ENCODE measurements at places on chromosomes 7 and 10.

DNA sequence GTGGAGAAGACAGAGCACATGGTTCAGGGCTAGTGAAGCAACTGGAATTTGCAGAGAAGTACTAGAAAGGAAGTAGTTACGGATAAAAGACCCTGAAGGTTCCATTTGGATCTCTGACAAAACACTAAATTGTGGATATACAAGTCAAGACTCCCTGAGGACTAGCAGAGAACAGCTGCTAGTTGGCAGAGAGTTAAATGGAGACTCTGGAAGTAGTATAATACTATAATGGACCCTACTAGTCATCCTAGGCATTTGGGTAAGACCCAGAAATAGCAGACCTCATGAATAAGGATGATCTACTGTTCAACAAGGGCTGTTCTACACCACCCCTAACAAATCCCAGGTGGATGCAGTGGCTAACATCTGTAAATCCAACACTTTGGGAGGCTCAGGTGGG lies 19.1 kb downstream of the MCMBP start:
- no peak for DNase-seq

DNA sequence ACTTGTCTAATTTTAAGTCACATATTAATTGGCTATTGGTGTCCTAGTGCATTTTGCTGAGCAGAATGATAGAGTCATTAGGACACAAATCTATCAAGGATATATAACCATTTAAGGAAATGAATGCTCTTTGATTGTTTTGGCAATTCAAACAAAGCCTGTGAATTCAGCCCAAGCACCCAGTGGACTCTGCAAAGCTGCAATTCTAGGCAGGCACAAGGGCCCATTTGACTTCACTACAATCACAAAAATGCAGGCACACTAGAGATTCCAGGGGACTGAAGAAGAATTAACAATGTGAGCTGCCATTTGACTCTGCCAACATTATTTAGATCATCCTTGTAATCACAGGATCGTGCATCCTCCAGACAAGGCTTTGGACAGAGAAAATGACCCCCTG lies 544.2 kb upstream of the PHF14 start:
- no peak for DNase-seq

- DNase-seq: no peak
These were observed 46.2 kb upstream of the COMTD1 start for GRCh38 chr10:75281974-75282373.

DNA sequence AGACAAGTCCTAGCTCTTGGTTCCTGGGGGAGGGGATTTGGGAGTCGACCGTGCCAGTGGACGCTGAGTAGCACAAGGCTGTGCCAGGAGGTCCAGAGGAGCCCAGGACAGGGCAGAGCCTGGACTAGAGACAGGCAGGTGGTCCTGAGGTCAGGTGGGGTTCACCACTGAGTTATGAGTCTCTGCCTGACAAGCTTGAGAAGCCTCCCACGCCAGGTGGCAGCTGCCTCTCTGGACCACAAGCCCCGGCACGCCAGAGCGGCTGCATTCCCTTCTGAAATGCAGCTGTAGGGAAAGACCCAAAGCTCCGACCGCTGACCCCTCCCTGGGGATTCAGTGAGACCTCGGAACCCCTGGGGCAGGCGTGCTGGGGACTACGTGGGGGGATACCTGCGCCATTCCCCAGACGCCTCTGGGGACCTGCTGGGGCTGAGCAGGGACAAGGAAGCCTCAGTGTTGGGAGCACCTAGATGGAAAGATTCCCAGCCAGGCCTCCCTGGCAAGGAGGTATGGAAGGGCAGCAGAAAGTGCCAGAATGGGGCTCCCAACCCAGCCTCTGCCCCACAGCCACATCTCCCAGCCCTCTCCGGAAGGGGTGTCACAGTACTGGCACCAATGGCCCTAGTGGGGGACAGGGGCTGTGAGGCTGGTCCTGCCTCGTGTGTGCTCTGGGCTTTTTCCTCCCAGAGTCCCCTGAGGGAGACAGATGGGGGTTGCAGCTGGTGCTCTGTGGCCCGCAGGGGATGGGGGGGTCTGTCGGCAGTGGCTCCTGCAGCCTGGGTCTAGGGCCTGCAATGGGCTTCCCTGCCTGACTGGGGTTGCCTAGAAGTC lies 29.0 kb downstream of the PDGFA start:
- no peak for DNase-seq

- DNase-seq: no peak
These were observed 103.9 kb upstream of the POT1 start for GRCh38 chr7:125033506-125033905.

- DNase-seq: no peak
These were observed 94.3 kb downstream of the CCDC71L start for GRCh38 chr7:106566672-106567071.

- no peak for DNase-seq
These were observed 186.2 kb downstream of the ELFN1 start for GRCh38 chr7:1856161-1856887.

GRCh38 chr7:42197451-42197850 lies 39.6 kb downstream of the GLI3 start:
- DNase-seq: peak; percentile 41

- DNase-seq: no peak
These were observed 27.8 kb downstream of the NMT2 start for GRCh38 chr10:15140698-15141097.

DNA sequence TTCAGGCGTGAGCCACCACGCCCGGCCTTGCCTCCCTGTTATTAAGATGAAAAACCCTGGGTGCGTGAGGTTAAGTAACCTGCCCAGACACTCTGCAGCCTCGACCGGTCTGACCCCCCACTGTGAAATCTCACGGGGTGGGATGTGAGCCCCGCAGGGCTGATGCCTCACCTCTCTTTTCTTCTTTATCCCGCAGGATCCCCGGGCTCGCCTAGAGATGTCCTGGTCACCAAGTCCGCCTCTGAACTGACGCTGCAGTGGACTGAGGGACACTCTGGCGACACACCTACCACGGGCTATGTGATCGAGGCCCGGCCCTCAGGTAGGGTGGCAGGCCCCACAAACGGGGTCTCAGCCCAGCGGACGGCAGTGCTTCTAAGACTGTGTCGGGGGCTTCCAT lies 461.1 kb upstream of the FOXK1 start:
- no peak for DNase-seq

DNA sequence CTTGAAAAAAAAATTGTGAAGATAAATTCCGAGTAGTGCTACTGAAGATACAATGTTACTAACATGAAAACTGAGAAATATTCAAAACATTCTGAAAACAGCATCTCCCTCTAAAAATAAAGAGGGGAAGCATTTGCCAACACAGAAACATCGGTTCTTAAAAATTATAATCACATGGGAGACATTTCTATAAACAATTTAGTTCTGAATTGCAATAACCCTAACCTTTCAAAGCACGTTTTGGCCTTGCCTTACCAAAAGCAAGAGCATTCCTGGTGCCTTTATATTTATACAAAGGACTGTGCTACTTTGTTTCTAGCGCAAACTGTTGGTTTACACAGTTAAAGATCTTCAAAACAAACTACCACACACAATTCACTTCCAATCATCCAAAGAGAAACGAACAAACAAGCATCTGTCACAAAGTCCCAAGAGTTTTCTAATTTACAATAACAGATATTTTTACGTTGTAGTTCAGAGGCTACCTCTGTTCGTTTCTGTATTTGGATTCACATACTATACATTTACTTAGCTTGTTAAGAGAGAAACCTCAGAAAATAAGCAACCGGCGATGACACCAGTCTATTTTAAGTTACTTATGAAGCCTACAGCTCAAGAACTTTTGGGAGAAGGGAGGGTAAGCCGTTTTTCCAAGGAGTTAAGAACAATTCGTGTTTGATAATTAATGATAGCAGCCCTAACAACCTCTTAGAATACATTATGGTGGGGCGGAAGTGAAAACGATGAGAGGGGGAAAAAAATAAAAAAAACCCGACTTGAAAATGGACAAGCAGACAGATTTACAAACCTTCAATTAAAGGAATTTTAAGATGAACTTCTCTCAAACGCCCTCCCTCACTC lies 1.3 kb downstream of the ABI1 start:
- DNase-seq: no peak

GRCh38 chr7:121547544-121548092 lies 151.5 kb upstream of the FAM3C start:
- peak; percentile 62 for DNase-seq

GRCh38 chr7:73647725-73648592 lies 19.7 kb upstream of the VPS37D start:
- no peak for DNase-seq

DNA sequence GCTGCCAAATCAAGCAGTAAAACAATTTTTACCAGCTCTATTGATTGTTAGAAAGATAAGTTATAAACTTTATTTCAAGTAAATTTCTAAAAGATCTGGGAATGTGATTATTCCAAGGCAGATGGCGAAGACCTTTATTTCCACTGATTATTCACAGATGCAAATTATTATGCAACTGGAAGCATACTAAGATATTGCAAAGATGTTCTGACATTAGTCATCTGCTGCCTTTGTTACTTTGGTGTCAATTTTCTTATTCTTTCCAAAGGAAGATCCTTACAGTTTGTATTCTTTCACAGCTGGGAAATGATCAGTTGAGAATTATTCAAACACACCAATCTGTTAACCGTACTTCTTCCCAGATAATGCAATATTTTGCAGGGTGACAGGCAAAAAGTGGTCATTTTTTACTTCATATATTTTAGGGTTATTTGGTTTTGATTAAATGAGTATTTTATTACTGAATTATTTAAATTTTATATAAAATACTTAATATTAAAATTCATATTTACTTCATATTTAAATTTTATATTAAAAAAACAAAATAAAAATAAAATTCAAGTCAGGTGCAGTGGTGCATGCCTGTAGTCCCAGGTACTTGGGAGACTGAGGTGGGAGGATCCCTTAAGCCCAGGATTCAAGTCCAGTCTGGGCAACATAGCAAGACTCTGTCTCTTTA lies 171.3 kb downstream of the FZD1 start:
- DNase-seq: no peak

- DNase-seq: peak; percentile 40
These were observed 17.5 kb downstream of the ATP6V1F start for GRCh38 chr7:128879939-128880746.

DNA sequence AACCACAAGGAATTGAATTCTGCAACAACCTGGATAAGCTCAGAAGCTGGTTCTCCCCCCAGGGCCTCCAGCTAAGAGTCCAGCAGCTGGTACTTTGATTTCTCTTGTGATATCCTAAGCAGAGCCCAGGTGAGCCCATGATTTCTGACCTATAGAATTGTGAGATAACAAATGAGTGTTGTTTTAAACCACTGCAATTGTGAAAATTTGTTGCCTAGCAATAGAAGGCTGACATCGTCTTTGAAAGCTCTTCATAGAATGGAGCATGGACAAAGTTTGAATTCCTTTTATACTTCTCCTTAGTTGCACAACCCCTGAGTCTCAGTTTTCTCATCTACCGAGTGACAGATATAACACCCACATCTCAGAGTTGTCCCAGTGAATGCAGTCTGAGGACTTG lies 129.9 kb downstream of the TEX36 start:
- DNase-seq: no peak

DNA sequence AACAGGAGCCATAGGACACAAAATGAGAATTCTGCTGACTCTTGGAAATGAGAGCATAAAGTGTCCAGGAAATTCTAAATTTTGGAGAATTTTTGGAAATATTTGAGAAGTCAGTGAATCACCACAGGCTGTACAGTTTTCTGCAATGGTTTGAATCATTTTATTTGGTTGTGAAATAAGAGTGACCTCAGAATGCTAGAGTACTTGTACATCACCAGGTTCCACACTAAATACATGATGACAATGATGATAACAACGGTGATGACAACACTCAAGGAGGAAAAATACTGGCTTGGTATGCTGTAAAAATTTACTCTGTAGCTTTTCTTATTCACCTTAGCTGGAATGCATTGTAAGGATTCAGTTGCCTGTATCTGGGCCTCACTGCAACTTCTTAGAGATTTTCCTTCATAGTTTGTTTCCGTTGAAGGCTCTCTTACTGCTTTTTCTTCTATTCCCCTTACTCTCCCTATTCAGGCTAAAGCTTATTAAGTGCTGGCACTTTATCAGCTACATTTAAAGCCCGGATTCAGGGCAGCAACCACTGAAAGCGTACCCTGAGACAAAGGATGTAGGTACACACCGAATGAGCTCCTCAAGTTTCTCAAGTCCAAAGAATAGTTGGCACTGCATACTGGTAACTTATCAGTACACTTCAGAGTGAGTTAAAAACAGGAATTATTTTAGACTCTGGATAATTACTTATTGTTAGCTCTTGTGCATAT lies 30.2 kb upstream of the NME8 start:
- no peak for DNase-seq

DNA sequence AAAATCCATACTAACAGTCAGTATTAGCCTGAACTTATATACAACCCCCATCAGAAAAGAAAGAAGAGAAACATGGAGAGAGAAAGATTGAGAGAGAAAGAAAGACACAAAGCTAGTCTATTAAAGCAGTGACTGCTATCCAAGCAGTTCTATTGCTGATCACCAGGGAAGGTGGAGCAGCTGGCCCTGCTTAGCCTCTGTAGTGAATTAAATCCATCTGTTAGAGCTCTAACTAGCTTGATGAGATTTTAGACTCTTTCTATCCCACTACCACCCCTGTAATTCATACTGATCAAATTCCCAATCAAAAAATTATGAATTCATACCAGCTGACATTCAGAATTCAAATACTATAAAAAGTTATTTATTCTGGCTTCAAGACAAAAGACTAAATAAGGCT lies 486.0 kb upstream of the LRRN3 start:
- DNase-seq: no peak

GRCh38 chr7:21358648-21359047 lies 69.2 kb upstream of the SP4 start:
- no peak for DNase-seq

GRCh38 chr7:48522692-48523091 lies 351.4 kb downstream of the ABCA13 start:
- DNase-seq: no peak

DNA sequence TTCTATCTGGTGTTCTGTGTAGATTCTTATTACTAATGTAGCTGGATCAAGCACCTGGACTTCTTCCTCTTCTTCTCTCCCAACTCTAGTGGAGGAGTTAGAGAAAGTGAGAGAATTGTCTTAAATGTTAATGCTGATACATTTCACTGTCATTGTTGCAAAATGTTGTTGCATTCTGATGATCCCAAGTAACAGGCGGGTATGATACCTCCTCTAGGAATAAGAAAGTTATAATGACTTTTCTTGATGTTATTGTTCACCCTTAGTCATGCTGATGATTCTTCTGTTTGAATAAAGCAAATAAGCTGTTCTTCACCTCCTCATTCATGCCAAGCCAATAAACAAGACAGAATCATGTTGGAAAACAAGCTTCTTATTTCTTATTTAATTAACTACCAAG lies 9.1 kb downstream of the CHRM2 start:
- no peak for DNase-seq

GRCh38 chr7:125118444-125118843 lies 188.8 kb upstream of the POT1 start:
- DNase-seq: no peak

DNA sequence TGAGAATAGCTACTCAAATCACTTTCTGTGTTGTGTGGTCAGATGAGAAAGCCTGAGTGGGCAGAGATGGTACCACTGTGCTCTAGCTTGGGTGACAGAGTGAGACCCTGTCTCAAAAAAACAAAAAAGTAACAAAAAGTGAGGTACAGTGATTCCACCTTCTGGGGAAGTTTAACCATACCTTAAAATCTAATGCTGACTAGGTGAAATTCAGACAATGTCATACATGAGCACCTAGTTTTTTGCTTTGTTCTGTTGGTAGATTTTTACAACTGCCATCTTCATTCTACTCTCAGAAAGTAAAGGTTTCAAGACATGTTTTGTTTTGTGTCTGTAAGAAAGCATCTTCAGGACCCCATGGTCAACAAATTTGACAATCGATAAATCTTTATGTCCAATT lies 144.2 kb downstream of the ARHGAP21 start:
- no peak for DNase-seq
